Left kidney (tissue), 8 donors: ENCODE measurements at places on chromosomes 3 and 15. TPM values are rescaled to one million over a fixed set of nuclear protein-coding genes. Genes with fewer than 3 reads are reported as not detected.

Gene GOLGA6L1
- not detected for polyA plus RNA-seq

Gene ZMYND10
- polyA plus RNA-seq = 4.2 TPM

Gene ATP13A5
- 0.22 TPM for polyA plus RNA-seq

Gene GNAT1
- polyA plus RNA-seq = not detected

Gene HCN4
- 1.2 TPM for polyA plus RNA-seq

Gene C3orf33
- 13.7 TPM for polyA plus RNA-seq

Gene CPOX
- polyA plus RNA-seq = 27.1 TPM

Gene PATL2
- polyA plus RNA-seq = 1.4 TPM

Gene NANOGP8
- 0.76 TPM for polyA plus RNA-seq

Gene LNP1
- polyA plus RNA-seq = 6.8 TPM

Gene ZNF717
- 27.5 TPM for polyA plus RNA-seq

Gene CNTN6
- 4.3 TPM for polyA plus RNA-seq

Gene UPK1B
- polyA plus RNA-seq = 10.4 TPM

Gene FBN1
- polyA plus RNA-seq = 98.2 TPM

Gene RSL24D1
- 124 TPM for polyA plus RNA-seq

Gene VGLL3
- 5.0 TPM for polyA plus RNA-seq

Gene DNAJA4
- 37.6 TPM for polyA plus RNA-seq

Gene MAP6D1
- polyA plus RNA-seq = 0.88 TPM

Gene TNFAIP8L3
- 2.2 TPM for polyA plus RNA-seq

Gene GOLGA8O
- polyA plus RNA-seq = 0.18 TPM

Gene FRMD5
- polyA plus RNA-seq = 1.8 TPM

Gene A4GNT
- polyA plus RNA-seq = 1.8 TPM

Gene CCDC32
- 31.8 TPM for polyA plus RNA-seq

Gene MAN2A2
- 52.7 TPM for polyA plus RNA-seq
